ENCODE measurements at places on chromosomes 11 and 22.

DNA sequence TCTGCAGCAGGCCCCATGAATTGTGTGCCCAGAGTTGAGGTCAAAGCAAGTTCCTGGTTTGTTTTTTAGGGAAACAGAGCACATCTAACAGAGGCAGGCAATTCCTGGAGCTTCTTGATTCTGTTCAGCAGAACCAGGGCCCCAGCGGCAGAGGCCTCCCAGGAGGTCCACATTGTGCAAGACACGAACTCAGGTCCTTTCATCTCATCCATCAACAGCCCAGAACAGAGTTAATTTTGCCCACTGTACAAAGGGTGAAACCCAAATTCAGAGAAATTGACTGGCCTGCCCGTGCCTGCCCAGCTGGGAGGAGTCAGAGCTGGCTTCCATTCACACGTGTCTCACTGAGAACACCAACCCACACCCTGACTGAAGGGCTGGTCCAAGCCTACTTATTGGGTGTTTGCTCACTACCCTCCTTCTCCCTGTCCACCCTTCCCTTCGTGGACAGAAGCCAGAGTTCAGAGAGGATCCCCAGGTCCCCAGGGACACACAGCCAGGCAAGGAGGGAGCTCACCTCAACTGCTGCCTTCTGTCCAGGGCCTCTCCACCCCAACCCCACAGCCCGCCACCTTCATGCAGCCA, 607.1 kb downstream of the TBC1D22A start:
- no peak for DNase-seq

GRCh38 chr11:4459500-4459899, 10.4 kb downstream of the OR52K2 start:
- DNase-seq = no peak

- no peak for DNase-seq
Observed at GRCh38 chr11:108726077-108726800, 61.4 kb downstream of the DDX10 start.

DNA sequence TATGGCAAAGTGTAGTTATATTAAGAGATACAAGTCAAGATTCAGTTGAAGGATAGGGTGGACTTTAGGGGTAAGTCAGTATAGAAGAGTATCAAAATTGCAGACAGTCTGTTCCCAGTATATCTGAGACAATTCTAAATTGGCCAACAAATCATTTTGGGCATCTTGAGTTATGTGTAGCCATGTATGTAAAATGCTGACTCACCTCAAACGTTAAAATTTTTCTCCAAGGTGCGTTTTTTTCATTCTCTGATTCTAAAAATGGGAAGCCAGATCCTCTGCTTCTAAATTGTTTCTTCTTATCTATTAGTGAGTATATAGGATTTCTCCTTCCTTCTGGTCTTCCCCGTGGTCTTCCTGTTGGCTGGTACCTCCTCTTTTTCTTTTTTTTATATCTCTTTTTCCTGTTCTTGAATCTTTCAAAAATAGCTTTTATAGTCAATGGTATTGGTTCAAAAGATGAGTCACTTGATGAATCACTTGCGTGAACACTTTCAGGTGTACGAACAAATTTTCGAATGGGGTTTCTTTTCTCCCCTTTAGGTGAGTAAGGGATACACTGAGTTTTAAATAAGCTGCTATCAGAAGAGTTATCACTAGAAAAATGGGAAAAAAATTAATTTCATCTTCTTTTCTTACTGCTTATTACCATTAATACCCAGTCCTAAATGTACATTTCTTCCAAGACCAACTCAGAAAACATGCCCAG, 3.2 kb downstream of the TAF1D start:
- DNase-seq = no peak

GRCh38 chr22:28978158-28978557, 83.5 kb downstream of the C22orf31 start:
- no peak for DNase-seq

DNA sequence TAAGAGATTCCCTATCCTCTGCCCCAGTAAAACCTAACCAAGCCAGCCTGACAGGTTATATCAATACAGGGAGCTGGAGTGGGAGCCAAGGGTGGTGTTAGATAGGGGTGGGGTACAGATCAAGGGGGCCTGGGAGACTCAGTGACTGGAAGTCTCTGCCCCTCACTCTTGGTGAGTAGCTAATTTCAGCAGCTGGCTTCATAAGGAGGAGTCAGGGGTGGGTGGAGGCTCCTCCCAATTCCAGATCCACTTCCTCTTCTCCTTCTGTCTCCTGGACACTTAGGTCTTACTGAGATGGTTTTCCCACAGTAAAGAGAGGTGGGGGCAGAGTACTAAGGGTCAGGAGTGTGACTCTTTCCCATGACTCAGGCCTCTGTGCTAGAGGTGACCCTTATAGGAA, 1.1 kb upstream of the VSIG2 start:
- DNase-seq = no peak

DNA sequence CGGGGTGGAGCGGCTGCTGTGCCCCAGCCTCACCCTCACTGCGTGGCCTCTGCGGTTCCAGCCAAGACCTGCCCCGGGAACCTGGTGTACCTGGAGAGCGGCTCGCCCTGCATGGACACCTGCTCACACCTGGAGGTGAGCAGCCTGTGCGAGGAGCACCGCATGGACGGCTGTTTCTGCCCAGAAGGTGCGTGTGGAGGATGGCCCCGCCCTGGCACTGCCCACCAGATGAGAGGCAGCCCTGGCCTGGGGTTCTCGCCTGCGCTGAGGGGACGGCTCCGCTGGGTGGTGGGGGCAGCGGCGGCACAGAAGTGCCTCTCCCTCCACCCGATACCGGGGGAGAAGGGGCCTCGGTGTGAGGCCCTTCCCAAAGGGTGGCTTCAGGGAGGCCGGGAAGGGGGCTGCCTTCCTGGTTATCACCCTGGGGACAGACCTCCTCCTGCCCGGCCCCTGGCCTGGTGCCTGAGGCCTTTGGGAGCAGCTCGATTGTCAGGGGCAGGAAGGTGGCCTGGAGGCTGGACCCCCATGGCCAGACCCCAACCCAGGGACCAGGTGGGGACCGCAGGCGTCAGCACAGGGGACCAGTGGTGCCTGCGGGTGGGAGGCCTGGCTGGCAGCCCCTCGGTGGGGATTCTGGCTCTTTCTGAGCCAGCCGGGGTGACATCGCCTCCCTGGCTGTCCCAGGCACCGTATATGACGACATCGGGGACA, 7.1 kb downstream of the MUC2 start:
- no peak for DNase-seq
